Skin of body (tissue), 3 donors: ENCODE measurements at places on chromosomes 5 and 9. TPM values are rescaled to one million over a fixed set of nuclear protein-coding genes. Genes with fewer than 3 reads are reported as not detected.

GRCh38 chr9:114080195-114080772, 2.2 kb upstream of the AMBP start:
- DNase-seq = no peak

DNA sequence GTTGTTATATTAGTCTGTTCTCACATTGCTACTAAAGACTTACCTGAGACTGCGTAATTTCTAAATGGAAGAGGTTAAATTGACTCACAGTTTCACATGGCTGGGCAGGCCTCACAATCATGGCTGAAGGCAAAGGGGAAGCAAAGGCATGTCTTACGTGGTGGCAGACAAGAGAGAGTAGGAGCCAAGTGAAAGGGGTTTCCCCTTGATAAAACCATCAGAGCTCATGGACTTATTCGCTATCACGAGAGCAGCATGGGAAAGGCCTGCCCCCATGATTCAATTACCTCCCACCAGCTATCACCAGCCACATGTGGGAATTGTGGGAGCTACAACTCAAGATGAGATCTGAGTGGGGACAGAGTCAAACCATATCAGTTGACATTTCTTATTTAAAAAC, 374.5 kb upstream of the RORB start:
- DNase-seq = no peak

DNA sequence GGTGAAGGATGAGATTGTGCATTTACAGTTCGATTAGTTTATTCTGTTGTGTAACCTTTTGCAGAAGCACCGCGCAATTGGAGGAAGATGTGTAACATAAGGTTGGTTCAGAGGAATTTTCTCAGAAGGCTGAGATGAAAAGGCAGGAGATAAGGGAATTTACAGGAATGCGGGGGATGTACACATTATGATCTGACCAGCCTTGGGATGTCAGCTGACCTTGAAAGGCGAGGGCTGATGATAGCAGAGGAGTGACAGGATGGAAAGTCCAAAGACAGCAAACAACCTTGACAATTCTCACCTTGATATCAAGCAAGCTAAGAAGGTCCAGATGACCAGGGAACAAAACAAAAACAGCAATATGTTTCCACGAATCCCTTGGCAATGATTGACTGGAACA, 88.8 kb downstream of the OTULIN start:
- DNase-seq = no peak

EGFLAM gene
- 22.2 TPM for total RNA-seq

PDE8B gene
- total RNA-seq = 5.3 TPM

- DNase-seq = no peak
Measured at GRCh38 chr5:108028883-108029282, 353.0 kb downstream of the FBXL17 start.

GRCh38 chr9:21777701-21778100, 24.7 kb upstream of the MTAP start:
- no peak for DNase-seq

GRCh38 chr5:14353726-14354474, 210.8 kb downstream of the TRIO start:
- no peak for DNase-seq

CATSPER3 gene
- not detected for total RNA-seq

DNA sequence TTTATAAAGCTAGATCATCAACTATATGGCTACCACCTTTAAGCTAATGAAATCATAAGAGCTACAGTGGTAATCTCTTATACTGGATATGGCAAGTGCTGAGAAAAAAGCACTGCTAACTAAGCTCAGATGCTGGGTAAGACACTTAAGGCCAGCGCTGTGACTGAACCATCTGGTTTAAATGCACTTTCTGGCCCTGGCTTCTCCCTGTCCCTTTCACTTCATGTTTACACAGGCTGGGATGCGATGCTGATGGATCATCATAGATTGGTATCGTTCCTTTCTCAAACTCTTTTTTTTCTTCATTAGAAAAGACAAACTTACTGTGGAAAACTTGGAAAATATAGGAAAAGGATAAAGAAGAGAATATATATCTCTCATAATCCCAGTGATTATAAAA, 52.3 kb downstream of the KIF24 start:
- DNase-seq = no peak

CNOT6 gene
- 25.0 TPM for total RNA-seq

DNA sequence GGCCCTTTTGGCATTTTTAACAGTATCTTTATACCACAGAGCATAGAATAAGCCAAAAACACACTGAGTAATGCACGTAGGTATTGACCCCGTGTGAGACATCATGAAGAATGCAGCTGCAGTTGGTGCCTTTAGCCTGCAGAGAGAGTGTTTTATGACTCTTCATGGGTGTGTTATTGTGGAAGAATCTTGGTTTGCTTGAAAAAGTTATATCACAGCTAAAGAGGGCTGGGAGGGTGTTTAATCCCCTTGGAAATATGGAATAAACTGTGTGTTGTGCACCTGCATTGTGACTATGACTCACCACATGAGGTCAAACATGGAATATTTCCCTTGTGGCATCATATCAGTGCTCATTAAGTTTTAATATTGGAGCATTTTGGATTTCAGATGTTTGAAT, 458.7 kb downstream of the CDH9 start:
- no peak for DNase-seq

GRCh38 chr9:91486699-91487497, 63.3 kb upstream of the NFIL3 start:
- DNase-seq = no peak

EQTN gene
- 1.4 TPM for total RNA-seq

GRCh38 chr9:109997682-109998081, 210.3 kb downstream of the C9orf152 start:
- DNase-seq = no peak

ECSCR gene
- 11.9 TPM for total RNA-seq

DNA sequence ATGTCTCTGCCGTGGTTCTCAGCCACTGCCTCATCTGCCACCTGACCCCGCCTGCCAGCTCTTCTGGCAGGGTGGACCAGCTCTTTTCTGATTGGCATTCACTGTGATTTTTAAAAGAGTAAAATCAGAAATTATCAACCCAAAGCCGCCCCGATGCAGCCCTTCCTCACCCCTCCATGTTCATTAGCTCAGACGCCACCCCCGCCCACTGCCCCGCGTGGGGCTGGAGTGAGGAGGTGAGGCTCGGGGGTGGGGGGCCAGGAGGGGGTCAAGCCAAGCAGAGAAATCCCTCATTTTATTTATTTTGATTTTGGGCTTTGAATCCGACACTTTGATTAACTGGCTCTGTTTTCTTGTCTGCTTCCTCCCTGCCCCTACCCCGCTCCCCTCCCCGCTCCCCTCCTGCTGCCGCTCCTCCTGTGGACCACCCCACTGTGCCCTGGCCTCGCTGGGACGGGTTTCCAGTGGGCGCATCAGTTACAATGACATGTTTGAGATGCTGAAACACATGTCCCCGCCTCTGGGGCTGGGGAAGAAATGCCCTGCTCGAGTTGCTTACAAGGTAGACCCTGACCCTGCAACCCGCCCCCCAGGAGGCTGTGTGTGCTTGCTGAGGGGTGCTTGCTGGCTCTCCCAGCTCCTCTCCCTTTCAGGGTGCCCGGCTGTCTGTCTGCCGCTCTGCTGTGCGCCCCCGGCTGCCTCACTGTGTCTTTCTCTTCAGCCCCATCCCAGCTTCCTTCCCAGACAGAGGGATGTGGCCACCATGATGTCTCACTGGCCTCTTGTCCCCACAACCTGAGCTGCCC, 224.9 kb downstream of the CACNA1B start:
- no peak for DNase-seq

SERF1A gene
- total RNA-seq = 5.6 TPM

GRCh38 chr5:156686380-156686779, 163.7 kb upstream of the PPP1R2B start:
- no peak for DNase-seq

DCTN3 gene
- 60.6 TPM for total RNA-seq

GRCh38 chr9:76717613-76718012, 46.6 kb upstream of the PCA3 start:
- DNase-seq = no peak

DNA sequence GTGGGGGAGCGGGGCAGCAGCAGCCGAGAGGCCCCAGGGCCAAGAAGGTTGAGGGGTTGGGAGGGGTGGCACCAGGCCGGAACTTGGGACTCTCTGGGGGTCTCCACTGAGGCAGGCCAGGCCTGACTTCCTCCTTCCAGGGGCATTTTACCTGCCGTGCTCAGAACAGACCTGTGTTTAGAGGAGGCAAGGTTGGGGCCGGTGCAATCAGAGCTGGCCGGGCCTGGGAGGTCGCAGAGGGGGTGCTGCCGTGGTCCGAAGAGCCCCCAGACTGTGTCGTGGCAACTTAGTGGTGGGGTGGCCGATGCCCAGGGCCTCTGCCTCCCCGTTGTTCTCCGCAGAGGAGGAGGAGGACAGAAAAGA, 21.8 kb downstream of the GLT6D1 start:
- no peak for DNase-seq
